ENCODE measurements at places on chromosomes 6 and 20.

DNA sequence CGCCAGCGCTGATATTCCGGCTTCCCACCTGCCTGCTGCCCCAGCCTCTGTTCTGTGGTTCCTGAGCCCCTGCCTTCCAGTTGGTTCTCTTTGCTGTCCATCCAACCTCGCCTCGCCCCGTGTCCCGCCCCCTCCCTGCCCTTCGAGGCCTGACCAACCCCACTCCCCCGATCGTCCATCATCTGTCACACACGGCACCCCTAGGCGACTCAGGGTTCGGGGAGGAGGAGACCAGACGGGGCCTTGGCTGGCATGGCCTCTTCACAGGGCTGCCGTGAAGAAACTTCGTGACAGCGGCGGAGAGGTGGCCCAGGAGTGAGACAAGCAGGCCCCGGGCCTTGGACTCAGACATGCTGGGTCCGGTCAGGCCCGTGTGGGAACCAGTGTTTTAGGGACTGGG is 226.1 kb downstream of the QKI start:
- no peak for DNase-seq

- DNase-seq, result no peak
Measured at GRCh38 chr20:59848182-59848581, 85.3 kb downstream of the SYCP2 start.

DNA sequence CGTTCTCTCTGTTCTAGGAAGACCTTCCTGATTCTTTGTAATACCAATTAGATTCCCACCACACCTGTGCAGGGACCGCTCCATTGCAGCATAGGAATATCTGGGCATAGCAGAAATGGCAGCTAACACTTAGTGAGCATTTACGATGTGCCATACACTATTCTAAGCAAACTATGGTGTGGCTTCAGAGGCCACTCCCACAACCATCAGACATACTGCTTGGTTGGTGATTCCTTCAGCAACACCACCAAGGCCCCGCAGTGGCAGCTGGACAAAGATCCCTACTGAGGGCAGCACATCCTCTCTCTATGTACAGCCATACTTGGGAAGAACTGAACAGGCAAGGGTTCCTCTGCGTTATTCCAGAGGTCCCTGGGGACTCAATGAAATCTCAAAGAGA is 6.2 kb downstream of the KCNK5 start:
- DNase-seq, result no peak

- no peak for DNase-seq
Measured at GRCh38 chr6:41439524-41440418, 104.4 kb downstream of the NCR2 start.

- DNase-seq, result no peak
Measured at GRCh38 chr20:45370571-45371160, 7.5 kb downstream of the TP53TG5 start.

GRCh38 chr6:75874224-75874623 is 125.2 kb downstream of the MYO6 start:
- no peak for DNase-seq

- no peak for DNase-seq
Measured at GRCh38 chr20:21074605-21075336, 31.4 kb downstream of the LINC00237 start.

DNA sequence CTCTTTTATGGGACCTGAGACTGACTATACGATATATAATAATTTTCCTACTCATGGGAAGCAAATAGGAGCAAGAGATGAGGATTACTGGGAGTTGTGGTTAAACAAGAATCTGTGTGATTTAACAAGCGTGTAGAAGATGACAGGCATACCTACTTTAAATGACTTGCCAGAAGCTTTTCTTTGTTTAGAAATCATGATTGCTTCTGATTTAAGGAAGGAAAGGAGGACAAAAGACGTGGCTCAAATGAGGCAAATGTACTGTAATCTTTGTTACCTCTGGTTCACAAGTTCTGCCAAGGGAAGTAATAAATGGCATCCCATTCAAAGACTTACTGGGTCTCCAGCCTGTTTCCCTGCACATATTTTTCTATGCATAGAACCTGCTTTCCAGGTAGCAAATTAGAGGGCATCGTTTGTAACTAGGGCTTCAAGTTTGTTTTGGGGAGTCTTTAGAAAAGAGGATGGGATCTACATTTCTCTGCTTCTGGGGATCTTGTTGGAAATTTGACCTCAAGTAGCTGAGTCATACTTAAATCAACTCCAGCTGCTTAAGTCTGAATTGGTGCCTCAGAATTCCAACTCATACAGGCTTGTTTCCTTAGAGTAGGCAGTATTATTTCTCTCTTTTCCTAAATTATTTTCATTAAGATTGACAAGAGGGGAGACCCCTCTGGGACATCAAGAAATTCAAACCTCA is 2.9 kb upstream of the TRMT11 start:
- DNase-seq, result no peak

GRCh38 chr20:38735172-38735571 is 10.9 kb downstream of the SLC32A1 start:
- no peak for DNase-seq

DNA sequence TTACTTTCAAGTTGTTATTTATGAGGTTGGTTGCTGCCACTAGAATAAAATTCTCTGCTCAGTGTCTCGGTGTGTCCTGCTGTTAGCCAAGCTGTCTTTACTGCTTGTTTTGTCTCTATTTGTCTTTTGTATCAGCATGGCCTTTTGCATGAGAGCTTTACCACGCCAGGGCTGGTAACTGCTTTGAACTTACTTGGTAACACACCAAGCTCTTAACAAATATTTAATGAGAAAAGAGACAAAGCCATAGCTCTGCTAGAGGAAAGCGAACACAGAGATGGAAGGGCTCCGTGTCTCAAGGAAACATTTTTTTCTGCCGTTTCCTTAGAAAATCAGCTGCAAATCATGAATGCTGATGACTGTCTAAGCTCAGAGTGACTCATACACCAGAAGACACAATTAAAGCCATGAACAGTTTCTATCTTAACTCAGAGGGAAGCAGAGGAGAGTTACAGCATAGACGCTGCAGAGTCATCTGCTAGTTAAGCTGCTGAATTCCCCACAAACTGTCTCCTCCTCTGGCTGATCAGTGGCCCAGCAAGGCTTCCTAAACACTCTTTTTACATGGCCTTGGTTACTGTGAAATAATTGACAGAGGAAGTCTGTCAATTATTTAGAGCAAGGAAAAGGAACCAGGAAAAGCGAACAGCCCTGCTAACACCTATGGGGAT is 44.8 kb downstream of the AGPAT4 start:
- DNase-seq, result no peak

DNA sequence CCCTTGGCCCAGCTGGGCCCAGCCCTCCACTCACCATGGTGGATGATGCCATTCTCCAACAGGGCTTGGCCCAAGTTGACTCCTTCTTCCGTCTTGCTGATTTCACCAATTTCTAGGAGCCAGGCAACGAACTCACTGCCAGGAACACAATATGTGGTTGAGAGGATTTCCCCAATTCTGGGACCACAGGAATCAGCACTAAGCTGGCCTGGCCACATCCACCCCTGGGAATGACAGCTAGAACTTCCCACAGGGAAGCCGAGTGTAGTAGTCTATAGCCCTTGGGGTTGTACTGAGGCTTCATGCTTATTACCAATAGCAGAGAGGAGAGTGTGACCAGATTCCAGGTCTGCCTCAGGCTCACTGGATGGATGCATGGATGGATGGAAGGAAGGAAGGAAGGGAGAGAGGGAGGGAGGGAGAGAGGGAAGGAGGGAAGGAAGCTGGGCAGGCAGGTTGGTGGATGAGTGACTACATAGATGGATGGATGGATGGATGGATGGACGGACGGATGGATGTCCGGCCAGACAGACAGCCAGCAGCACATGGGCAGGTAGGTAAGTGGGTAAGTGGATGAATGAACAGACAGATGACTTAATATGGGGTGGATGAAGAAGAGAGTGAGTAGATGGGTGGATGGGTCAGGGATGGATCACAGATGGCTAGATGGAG is 146.5 kb downstream of the PREX1 start:
- no peak for DNase-seq

- DNase-seq, result no peak
Measured at GRCh38 chr6:137827977-137828810, 38.9 kb upstream of the TNFAIP3 start.

GRCh38 chr20:32894026-32894483 is 35.3 kb downstream of the EFCAB8 start:
- DNase-seq, result no peak

DNA sequence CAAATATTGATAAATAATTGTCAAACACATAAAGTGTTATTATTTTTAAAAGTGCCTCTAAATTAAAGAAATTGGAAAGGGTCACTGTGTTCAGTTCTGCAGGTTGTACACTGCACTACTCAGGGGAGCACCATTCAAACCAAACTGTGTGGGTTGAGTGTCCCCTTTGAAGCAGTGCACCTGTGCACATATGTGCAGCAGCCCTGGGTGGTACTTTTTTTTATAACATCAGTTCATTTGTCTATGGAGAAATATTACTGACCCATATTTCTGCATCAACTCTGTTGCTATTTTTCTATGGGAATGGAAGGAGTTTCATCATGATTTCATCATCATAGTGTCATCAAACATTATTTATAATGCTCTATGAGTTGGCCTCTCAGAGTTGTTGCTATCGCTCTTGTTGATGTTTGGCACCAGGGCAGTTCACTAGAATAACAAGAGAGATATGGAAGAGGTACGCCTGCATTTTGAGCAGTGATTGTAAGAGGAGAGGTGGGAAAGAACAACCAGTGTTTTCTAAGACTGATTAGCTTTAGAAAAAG is 457.6 kb downstream of the TFAP2A start:
- no peak for DNase-seq

DNA sequence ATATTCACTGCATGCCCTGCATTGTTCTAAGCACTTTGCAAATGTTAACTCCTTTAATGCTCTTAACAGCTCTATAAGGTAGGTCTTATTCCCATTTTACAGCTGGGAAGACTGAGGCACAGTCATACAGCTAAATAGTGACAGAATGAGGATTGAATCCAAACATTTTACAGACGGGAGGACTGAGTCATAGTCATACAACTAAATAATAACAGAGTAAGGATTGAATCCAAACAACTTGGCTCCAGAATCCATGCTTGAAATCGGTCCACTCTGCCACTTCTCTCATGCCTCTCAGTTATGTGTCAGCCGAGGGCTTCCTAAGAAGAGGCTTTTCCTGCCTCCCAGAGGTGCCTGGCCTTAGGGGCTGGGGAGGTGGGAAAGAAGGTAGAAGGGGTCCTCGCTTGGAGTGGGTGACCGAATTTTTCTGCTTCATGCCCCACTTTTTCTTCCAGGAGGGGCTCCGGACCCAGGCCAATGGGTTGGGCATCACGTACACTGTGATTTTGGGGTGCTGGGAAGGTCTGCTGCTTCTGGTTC is 137.4 kb upstream of the RNF24 start:
- DNase-seq, result no peak

- DNase-seq, result no peak
Measured at GRCh38 chr6:105509506-105510331, 106.8 kb upstream of the PREP start.

DNA sequence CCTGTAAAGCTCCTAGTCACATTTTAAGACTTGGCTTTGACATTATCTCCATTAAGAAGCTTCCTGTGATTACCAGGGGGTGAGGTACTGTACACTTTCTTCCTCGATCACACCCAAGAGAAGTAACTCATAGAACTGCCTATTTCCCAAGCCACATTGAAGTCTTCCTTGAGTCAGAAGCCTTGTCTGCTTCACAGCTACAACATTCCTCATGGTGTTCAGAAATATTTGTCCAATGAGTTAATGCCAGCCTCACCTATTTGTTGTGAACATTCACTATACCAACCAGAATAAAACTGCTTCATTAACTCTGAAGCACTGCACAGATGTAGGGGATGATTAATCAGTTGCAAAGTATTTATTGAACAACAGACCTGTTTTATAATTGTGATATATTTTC is 622.3 kb downstream of the PTPRT start:
- no peak for DNase-seq

- no peak for DNase-seq
Measured at GRCh38 chr6:115891111-115891669, 169.5 kb downstream of the FRK start.

- DNase-seq, result no peak
Measured at GRCh38 chr20:36850759-36851158, 25.2 kb upstream of the TLDC2 start.

DNA sequence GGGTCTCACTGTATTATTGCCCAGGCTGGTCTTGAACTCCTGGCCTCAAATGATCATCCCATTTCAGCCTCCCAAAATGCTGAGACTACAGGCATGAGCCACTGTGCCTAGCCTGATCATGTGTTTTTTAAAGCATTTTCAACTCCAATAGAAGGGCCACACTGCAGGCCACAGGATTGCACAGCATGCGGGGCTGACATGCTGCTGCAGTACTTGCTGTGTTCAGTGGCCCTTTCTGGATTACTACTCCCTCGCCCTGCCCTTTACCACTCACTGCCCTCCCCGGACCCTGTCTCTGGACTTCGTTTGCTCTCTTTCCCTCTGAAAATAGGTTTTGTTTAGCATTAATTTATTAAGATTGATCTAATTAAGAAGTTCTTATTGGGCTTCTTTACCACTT is 37.3 kb downstream of the HECA start:
- DNase-seq, result no peak

DNA sequence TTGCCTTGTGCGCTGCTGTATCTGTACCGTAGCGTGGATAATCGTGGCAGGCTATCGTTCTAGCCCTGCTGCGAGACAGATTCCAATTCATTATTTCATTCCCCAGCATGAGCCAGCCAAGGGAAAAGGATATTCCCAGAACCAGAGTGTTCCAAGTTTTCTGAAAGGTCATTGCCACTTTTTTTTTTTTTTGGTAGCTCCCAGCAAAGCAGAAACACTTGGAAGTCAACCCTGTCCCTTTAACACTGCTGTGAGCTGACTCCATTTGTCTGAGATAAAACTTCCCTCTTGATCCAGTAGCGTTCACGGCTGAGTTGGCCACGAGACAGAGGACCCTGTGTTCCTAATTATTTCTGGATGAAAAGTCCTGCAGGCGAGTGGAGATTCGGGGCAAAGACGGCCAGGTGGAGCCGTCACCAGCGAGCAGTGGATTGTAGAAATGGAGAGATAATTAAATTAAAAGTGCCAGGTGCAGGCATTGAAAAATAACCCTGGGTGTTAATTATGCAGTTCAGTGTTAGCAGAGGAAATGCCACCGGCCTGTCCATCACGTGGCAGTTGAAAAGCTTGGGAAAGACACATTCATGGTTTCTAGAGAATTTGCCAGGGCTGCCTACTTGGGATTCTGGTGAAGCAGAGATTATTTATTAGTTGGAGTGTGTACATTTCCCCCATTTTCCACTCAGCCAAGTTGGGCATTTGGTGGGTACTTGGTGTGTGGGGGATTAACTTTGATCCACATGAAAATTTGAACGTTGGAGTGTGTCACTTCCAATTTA is 164.2 kb downstream of the SLC24A3 start:
- DNase-seq, result no peak

DNA sequence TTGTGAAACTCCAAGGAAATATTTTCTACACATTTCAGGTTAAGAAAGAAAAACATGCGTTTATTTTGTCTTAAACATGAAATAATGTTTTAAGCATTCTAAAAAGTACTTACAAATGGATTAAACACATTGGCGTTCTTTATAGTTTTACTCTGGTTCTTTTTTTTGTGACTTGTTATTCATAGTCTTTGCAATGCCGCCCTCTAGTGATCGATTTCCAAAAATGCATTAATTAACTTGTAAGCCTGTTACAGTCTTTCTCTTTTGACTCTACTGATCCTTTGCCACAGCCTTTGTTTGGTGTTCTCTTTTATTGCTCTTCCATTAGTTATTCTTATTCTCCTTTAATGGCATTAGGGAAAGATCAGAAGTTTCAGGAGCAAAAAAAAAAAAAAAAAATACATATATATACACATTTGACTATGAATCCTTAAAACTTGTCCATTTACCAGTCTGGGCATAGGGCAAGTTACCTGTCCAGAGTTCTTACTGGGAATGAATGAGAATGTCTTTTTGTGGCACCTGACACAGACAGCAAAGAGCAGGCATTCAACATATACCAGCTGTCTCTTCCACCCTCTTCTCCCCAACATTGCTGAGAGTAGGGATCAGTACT is 59.9 kb downstream of the MACROD2 start:
- peak; percentile 68 for DNase-seq
